ENCODE measurements at places on chromosomes 7 and 10.
A peak's percentile ranks its signal among the peaks of the same experiment; 100 is the strongest.

DNA sequence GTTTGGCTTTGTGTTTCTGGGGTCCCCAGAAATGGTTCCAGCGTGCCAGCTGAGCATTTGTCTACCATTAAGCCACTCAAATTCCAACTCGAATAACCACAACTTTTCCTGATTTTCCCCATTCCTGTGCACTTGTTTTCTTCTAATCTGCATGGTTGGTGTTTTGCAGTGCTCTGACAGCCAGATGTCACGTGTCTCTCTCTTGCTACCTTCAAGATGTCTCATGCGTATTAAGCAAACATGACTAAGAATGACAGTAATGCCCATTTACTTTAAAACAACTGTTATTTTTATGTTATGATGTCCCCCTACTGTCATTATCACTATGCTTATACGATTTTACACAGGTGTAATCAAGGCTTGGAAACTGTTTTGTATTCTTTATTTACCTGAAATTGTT lies 35.2 kb upstream of the MXI1 start:
- DNase-seq: no peak

DNA sequence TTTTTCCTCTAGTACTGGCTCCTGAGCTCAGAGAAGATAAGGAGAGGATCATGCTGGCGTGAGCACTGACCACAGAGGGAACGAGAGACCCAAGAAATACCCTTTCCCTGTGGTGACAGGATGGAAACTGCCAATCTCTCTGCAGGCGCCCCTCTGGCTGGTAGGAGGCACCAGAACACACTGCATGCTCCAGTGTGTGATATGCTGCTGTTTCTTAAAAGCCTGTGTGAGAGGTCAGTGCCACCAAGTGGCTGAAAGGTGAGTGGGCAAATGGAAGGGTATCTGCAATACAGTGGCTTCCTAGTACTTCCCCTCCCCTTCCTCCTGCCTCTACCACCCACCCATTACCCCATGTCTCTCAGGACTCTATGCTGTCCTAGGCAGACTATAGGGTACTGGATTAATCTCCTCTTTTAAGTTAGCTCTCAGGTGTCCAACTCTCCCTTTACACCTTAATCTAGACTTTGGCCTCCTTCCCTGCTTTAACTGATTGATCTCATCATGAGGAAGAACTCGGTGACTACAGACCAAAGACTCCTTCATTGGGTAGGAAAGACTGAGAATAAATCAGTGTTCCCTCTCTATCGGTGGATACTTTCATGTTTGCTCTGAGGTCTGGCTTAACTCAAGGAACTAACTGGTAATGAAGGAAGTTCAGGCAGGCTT lies 283.6 kb downstream of the ADRA2A start:
- no peak for DNase-seq

DNA sequence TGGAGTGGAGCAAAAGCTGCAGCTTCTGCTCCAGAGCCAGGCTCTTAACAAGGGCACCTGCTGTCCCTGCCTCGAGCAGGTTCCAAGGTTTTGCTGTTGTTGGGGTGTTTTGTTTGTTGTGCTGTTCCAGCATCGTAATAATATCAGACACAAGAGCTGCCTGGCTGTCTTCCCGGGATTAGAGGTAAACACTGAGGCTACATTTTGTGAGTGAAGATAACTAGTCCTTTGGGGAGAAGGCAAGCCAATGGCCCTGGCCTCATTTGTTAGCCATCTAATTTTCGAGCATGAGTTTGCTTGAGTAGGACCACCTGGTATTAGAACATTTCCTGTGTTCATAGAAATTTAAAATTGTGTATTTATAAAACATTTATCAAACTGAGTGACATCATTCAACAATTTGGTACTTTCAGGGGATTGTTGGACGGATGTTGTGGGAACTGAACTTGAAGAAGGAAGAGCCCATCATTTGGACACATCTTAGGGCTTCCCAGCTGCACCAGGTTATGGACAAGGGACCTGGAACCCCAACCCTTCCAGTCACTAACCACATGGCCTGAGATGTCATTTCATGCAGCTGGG lies 555.0 kb downstream of the TNS3 start:
- no peak for DNase-seq

- DNase-seq: no peak
These were observed 101.4 kb downstream of the ANK3 start for GRCh38 chr10:60288256-60288655.

- no peak for DNase-seq
These were observed 43.1 kb upstream of the SEMA3A start for GRCh38 chr7:84237533-84238173.

GRCh38 chr7:98191668-98192431 lies 19.4 kb upstream of the BHLHA15 start:
- no peak for DNase-seq

DNA sequence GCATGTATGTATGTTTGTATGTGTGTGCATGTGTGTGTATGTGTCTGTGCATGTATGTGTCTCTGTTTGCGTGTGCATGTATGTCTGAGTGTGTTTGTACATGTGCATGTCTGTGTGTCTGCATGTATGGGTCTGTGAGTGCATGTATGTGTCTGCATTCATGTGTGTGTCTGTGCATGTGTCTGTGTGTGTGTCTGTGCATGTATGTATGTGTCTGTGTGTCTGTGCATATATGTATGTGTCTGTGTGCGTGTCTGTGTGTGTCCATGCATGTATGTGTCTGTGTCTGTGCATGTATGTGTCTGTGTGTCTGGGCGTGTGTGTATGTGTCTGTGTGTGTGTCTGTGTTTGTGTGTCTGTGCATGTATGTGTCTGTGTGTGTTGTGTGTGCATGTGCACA lies 49.9 kb upstream of the DIP2C start:
- DNase-seq: no peak

DNA sequence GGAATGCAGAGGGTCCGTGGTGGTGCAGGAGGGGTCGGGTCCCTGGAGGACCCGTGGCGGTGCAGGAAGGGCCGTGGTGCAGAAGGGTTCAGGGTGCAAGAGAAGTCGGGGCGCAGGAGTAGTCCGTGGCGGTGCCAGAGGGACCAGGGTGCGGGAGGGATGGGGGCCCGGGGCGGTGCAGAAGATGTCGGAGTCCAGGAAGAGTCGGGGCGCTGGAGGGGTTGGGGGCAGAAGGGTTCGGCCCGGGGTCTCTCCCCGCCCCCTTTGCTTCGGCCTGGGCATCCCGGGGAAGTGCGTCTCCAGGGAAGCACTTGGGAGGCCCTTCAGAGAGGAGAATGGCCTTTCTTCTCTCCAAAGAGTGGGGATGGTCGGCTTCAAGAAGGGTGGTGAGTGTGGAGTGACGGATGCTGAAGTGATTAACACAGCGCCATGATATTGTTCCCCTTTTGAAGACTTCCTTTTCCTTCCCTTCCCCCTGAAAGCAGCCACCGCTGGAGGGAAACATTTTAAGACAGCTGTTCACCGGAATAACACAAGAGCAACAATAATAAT lies 997 bp downstream of the WDR37 start:
- no peak for DNase-seq

- peak; percentile 63 for DNase-seq
These were observed 70.0 kb downstream of the CAMK1D start for GRCh38 chr10:12419262-12419847.

DNA sequence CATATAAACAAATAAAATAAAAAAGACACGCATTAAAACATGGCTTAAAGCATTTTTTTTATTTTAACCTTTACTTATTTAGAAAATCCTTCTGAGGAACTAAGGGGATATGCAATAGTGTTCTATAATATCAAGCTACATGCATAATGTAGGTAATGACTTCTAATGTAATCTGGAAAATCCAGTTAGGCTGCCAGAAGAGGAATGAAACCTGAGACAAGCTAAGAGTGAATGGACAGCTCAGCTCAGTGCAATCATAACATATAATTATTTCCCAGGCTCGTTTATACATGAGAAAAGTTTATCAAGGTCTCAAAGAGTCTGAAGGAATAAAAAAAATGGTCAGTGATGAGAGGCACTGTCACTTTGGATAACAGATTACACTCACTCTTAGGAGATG lies 649.0 kb upstream of the PCDH15 start:
- no peak for DNase-seq

- no peak for DNase-seq
These were observed 7.1 kb downstream of the CSGALNACT2 start for GRCh38 chr10:43145311-43145710.

DNA sequence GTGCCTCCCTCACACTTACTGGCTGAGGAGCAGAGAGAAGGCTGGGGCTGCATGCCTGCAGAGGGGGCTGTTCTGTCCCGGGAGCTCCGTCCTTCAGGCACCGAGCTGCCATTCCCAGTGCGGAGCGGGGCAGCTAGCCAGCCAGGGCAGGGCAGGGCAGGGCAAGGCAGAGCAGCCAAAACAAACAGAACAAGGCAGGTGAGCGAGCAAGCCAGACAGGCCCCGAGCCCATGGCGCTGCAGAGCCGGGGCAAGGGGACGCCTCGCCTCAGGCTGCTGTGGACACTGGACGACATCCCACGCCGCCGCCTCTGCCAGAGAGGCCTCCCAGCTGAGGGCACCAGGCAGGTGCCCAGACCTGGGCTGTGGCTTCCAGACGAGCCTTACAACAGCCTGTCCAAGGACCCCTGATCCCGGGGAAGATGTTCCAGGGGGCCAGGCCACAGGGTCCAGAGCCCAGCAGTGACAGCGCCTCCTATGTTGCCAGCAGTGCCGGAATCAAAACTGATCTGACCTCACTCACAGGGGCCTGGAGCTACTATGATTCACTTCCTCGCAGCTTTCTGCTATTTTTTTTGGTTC lies 8.2 kb upstream of the NDST2 start:
- no peak for DNase-seq

DNA sequence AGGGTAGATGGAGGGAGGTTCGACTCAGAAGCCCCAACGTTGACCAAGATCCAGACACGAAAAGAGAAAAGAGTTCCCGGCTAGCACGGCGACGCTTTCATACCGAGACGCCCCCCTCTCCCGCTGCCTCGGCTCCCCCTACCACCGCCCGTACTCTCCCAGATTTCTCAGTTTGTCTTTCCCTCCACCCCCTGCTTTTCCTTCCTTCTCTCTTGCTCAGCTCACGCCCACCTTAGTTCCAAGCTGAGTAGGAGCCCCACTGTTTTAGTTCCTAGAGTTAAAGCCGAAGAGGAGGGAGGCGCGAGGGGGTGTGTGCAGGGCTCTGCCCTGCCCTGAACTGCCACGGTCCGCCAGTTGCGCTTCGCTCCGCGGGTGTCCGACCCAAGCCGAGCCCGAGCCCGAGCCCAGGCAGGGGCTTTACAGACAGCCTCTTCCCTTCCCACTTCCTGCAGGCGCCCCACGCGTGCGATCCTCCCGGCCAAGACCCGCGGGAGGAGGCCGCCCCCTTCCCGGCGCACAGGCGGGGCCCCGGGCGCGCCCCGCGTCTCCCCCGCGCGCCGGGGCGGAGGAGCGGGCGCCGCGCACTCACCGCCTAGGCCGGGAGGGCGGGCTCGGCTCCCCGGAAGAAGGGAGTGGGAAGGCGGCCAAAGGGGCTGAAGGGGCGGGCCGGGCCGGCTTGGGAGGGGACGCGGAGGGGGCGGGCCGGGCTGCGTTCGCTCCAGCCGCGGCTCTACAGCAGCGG lies at the start of gene EPHB6:
Gene EPHB6, plus strand, starts transcription at position 705 of the 742 bp plus-strand sequence. CDS start 8,152 bp downstream, outside the sequence.
- DNase-seq: no peak

GRCh38 chr7:99380032-99380822 lies 5.7 kb downstream of the ARPC1B start:
- no peak for DNase-seq

- no peak for DNase-seq
These were observed 178.0 kb downstream of the AMPH start for GRCh38 chr7:38453168-38453567.

GRCh38 chr7:101308245-101309085 lies 13.1 kb downstream of the IFT22 start:
- DNase-seq: peak; percentile 18

- no peak for DNase-seq
These were observed 109.4 kb downstream of the ADARB2 start for GRCh38 chr10:1627945-1628344.

GRCh38 chr10:22054961-22055360 lies 51.4 kb upstream of the DNAJC1 start:
- no peak for DNase-seq

DNA sequence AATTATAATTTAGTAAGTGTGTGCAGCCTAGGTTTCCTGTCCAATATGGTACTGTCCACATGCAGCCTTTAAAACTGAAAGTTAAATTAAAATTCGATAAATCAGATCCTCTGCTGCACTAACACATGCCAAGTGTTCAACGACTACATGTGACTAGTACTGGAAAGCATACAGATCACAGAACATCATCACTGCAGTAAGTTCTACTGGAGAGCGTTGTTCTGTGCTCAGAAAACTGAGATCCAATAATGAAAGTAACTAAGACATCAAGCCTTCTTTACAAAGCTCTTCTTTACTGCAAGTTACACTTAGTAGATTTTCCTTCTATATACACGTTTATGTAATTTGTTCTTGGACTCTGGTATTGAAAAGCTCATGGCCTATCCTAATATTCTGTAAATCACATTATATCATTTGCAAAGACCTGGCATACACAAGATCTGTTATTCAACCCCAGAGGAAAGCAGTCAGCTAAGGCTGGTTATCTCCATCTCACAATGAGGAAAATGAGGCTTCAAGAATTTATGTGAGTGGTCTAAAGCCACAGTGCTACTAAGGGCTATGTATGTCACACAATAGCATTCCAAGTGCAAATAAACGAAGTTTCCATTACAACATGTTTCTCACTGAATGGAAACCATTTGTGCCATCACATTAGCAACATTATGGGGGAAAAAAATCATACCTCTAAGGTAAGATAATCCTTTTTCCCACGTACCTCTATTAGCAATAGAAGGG lies 77.6 kb downstream of the VPS41 start:
- DNase-seq: no peak

DNA sequence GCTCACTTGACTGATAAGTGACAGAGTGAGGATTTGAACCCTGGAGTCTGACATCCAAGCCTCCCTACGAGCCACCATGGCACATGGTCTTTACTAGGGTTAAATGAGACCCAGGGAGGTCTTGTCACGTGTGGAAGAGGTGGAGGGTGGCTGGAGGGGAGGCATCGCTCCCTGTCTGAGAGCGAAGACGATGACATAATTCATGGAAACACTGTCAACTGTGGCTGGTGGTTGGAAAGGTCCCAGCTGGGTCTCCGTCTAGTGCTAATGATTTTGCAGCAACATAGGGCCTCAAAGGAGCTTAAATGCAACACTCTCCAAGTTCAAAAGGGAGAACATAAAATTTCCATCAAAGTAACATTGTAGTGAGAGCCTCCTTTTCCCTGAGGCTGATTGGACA lies 99.9 kb upstream of the BAIAP2L1 start:
- DNase-seq: no peak

GRCh38 chr10:131067690-131068089 lies 243.8 kb downstream of the TCERG1L start:
- no peak for DNase-seq

GRCh38 chr7:41869997-41870396 lies 167.1 kb upstream of the INHBA start:
- DNase-seq: no peak

- DNase-seq: no peak
These were observed 43.2 kb downstream of the PRKAG2 start for GRCh38 chr7:151833691-151834090.

- DNase-seq: no peak
These were observed 3.3 kb downstream of the FRMPD2 start for GRCh38 chr10:48271047-48271730.

- DNase-seq: no peak
These were observed 26.2 kb upstream of the LMBR1 start for GRCh38 chr7:156919132-156919713.

Measured in stimulated activated CD4-positive, alpha-beta T cell treated with anti-CD3 and anti-CD28 coated beads, TNF-alpha, amount 100 ng/mL, for 24 hours (primary cell).